COR-L47 (cell line): ENCODE measurements at places on chromosomes 6 and 20.
A peak's percentile ranks its signal among the peaks of the same experiment; 100 is the strongest.

- DNase-seq, result peak; percentile 66
These were observed 88.9 kb upstream of the ELOVL5 start for GRCh38 chr6:53437557-53438202.

GRCh38 chr6:164502833-164503232, 806.6 kb downstream of the C6orf118 start:
- DNase-seq, result no peak

- no peak for DNase-seq
These were observed 58.7 kb downstream of the DOK5 start for GRCh38 chr20:54534101-54534500.

DNA sequence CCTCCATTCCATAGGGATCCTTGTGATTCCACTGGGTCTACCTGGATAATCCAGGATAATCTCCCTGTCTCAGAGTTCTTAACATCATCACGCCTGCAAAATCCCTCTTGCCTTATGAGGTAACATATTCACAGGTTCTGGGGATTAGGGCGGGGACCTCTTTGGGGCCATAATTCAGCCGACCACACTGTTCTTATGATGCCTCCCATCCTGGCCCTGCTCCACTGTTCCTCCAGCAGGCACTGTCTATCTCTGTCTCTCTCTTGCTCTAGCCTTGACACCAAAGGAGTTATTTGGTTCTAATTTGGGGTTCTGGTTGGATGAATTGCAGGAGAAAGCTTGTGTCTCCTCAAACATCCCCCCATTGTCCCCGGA, 168.1 kb downstream of the NFATC2 start:
- DNase-seq, result no peak

DNA sequence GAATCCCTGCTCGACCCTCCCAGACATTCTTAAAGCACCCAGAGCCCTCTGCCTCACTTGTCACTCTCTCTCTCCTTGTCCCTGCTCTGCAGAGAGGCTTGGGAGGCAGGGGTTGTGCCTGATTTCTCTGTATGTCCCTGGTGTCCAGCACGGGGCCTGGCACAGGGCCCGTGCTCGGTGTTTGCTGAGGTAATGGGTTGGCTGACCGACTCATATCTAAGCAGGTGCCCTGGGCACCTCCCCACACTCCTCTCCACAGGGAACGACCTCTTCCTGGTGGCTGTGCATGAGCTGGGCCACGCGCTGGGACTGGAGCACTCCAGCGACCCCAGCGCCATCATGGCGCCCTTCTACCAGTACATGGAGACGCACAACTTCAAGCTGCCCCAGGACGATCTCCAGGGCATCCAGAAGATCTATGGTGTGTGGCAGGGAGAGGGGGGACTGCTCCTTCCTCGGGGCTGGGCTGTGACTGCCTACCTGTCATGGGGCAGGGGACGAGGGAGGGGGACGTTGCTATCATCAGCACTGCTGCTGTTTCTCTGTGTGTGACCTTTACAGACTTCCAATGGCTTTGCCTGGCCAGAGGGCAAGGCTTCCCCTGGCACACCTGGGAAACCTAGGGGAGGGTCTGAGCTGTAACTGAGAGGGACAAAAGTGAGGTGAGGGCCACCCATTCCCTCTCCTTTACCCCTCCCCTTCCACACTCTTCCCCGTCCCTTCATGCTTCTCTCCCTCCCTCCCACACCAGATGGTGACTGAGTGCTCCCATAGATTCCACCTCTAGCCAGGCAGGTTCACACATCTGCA, 14.2 kb downstream of the MMP24OS start:
- DNase-seq, result no peak

- DNase-seq, result no peak
These were observed 11.0 kb downstream of the ALDH8A1 start for GRCh38 chr6:134938896-134939295.

- DNase-seq, result no peak
These were observed 31.1 kb upstream of the RGS17 start for GRCh38 chr6:153162172-153162571.

- DNase-seq, result no peak
These were observed 195.5 kb downstream of the ERMARD start for GRCh38 chr6:169946971-169947370.

DNA sequence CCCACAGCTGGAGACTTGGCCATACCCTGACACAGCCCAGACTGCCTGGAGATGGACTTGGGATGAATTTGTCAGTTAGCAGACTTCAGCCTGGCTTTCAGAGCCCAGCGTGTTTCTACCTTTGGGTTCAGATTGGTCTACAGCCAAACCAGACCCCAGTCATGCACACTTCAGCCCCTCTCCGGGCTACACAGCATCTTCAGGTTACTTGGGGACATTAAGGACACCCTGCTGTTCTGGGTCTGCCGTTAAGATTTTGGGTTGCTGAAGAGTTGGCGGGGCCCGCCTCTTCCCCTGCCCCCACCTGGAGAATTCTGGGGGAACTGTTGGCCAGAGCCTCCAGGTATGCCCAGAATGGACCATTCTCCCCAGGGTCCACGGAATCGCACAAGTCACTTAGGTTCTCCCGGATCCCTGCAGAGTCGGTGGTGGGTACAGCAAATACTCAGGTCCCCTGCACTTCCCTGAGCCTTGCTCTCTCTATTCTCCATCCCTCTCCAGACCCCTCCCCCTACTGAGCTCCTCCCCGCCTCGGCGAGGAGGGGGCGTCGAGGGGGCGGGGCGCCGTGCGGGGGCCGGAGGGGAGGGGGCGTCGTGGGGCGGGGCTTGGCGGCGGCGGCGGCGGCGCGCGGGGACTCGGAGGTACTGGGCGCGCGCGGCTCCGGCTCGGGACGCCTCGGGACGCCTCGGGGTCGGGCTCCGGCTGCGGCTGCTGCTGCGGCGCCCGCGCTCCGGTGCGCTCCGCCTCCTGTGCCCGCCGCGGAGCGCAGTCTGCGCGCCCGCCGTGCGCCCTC, at the start of gene PTK7:
Gene PTK7, plus strand, starts transcription at position 645 of the 794 bp plus-strand sequence. CDS start 175 bp downstream, outside the sequence.
- peak; percentile 81 for DNase-seq

GRCh38 chr6:17497535-17498095, 102.5 kb upstream of the FAM8A1 start:
- DNase-seq, result no peak

GRCh38 chr6:38467566-38467965, 172.2 kb downstream of the BTBD9 start:
- no peak for DNase-seq

GRCh38 chr6:3259491-3259958, 778 bp downstream of the PSMG4 start:
- DNase-seq, result peak; percentile 38

DNA sequence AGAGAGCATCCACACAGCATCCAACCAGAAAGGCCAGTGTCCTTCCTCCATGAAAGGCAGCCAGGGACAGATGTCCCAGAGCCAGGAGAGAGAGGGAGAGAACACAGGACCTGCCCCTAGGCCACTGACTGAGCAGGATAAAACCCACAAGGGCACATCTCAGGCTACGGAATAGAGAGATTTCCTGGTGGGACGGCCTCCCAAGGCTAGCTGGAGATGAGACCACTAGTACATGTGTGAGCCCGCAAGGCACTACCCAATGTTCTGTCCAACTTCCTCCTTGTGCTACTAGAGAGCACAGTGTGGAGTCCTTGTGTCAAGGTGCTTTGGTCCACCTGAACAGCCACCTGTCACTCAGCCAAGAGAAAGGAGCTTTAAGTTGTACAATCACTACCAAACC, 44.2 kb downstream of the PLCG1 start:
- DNase-seq, result no peak

DNA sequence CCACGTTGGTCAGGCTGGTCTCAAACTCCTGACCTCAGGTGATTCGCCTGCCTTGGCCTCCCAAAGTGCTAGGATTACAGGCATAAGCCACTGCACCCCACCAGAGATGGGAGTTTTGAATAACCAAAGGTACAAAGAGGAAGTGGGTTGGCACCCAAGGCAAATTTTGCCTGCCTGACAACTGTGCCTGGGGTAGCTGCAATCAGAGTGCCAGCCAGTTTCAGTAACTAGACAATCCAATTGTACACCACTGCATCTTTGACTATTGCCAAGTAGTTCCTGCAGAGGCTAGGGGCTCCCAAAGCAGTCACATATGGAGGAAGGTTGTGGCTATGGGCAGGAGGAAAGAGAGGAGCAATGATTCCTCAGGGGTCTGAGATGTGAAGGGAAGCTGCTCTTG, 16.6 kb downstream of the ZC3H12D start:
- DNase-seq, result no peak

- no peak for DNase-seq
These were observed 2.7 kb downstream of the VEGFA start for GRCh38 chr6:43772681-43773049.

DNA sequence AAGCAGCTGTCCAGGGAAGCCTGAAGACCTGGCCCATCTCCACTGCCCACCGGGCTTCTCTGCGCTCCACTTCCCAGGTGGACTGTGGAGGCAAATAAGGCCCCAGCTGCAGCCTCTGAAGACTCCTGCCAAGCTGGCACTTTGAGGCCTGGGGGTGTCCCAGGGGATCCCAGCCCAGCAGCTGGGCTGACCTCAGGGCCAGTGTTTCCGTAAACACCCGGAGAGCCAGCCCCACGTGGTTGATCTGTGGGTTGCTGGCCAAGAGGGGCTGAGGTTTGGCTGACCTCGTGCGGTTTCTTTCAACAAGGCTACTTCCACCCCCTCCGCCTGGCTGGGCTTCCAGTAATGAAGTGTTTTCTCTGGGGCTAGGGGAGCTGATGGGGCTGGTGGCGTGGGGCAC, 12.4 kb upstream of the CCN5 start:
- DNase-seq, result no peak

- no peak for DNase-seq
These were observed 3.9 kb upstream of the ZBTB9 start for GRCh38 chr6:33450434-33450833.

DNA sequence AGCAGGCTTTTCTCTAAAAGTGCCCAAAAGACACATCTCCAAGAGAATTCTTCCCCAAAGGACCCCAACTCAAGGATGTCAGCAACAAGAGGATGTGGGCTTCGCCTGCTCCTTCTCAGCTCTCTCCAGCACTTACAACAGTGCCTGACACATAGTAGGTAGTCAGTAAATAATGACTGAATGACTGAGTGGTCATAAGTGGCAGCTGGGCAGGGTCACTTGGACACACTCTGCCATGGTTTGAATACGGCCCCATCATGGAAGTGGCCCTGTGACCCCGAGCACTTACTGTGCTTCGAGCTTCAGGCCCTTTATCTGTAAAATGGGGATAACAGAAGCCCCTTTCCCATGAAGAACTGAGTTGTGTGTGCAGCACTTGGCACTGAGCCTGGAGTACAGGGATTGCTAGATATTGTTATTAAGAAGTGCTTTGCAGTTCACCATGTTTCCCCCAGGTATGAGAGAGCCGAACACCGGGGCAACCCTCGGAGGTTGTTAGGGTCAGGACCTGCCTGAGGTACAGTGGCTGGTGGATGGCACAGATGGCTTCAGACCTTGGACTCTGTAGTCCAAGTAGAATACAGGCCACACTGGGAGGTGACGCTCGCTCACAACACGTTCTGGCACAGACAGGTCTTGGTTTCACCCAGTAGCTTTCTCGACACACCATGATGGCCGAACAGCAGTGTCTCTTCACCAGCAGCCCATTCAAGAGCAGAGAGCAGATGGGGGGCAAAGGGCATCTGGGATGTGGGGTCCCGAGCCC, 56.0 kb downstream of the NOL4L start:
- DNase-seq, result no peak
